NCI-H510A treated with DMSO at 0.1 percent for 48 hours (cell line): ENCODE measurements at places on chromosomes 5 and 9.

DNA sequence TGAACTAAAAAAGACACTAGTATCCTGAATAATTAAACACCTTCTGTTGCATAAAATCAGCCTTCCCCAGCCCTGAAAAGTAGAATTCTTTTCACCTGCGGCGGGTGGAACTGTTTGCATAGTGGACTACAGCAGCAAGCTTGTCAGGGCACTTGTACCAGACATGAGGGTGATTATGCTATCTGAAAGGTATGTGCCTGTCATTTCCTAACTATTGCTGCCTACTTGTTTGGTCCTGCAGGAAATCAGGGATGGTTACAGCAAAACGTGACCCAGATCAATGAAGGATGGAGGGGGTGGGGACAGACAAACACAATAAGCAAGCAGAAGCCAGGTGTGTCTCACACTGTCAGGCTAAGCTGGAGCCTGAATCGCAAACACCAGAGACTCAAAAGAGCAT lies 385.6 kb downstream of the MLLT3 start:
- DNase-seq, result peak; percentile 71

DNA sequence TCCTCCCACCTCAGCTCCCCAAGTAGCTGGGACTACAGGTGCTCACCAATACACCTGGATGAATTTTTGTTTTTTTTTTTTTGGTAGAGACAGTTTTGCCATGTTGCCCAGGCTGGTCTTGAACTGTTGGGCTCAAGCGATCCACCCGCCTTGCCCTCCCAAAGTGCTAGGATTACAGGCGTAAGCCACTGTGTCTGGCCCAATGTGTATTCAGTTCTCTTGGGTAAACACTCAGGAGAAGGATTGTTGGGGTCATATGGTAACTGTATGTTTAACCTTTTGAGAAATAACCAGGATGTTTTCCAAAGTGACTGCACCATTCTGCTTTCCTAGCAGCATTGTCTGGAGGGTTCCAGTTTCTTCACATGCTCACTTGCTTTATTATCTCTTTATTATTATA lies 67.4 kb downstream of the TNPO1 start:
- peak; percentile 35 for DNase-seq

DNA sequence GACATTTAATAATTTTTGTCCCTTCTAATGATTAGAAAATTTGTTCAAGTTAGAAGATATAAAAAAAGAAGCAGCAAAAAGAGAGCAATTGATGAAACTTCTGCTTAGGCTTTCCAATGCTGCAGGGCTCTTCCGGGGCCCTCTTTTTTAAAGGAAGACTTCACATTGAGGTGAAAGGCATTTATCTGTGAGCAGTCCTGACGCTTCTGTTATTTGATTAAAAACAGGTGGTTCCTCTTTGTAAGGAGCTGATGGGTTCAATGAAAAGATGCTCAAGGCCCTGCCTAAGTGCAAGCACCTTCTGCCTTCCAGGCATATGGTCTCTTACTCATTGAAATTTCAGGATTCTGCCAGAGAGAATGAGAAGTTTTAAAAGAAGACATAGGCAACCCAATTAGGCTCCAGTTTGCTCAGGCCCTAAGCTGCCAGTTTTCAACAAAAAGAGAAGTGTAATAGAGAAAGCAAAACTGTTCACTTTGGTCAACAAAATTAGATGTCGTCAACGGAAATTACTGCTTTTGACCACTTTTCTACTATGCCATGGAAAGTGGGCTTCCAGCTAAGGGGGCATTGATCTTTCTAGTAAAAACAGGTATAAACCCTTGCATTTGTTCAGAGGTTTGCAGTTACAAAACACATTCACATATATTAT lies 100.2 kb downstream of the INSYN2B start:
- no peak for DNase-seq

- DNase-seq, result no peak
These were observed 234.2 kb downstream of the ZNF608 start for GRCh38 chr5:124512236-124512635.

DNA sequence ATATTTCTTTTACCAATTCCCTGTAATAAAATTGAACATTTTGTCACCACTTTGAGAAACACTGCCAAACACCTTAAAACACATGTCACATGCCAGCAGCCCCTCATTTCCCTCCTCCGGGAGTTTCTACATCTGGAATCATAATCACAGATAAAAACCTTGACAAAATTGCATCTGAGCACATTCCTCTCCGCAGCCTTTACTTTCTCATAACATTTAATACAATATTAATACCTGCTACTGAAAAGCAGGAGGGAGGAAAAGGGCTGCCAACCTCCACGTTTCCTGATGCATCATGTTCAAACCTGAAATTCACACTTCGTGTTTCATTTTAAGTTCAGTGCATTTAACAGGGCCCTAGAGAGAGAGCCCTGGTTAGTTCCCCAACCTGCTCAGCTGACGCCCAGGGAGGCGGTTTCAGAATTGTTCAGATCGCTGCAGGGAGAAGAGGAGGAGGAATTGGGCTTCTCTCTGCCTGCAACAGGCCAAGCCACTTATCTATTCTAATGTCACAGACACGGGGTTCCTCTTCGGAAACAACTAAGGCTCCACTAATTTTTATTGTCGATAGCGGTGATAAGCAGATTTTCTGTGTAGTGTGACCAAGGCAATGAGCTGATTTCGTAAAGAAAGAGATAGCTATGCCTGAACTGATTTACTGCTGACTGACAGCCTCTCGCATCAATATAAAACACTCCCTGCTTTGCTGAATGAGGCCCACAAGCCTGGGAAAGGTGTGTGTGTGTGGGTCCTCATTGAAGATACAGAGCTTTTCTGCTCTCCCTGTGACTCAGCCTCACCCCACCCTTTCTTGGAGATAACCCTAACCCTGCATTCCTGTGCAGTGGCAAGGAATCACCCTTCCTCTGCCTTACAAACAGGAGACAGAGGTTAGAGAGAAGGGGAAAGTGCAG lies 4.9 kb upstream of the LHX2 start:
- no peak for DNase-seq

- no peak for DNase-seq
These were observed 40.9 kb upstream of the SLC25A51 start for GRCh38 chr9:37944671-37945481.
